ENCODE measurements at places on chromosomes 5 and 9.

DNA sequence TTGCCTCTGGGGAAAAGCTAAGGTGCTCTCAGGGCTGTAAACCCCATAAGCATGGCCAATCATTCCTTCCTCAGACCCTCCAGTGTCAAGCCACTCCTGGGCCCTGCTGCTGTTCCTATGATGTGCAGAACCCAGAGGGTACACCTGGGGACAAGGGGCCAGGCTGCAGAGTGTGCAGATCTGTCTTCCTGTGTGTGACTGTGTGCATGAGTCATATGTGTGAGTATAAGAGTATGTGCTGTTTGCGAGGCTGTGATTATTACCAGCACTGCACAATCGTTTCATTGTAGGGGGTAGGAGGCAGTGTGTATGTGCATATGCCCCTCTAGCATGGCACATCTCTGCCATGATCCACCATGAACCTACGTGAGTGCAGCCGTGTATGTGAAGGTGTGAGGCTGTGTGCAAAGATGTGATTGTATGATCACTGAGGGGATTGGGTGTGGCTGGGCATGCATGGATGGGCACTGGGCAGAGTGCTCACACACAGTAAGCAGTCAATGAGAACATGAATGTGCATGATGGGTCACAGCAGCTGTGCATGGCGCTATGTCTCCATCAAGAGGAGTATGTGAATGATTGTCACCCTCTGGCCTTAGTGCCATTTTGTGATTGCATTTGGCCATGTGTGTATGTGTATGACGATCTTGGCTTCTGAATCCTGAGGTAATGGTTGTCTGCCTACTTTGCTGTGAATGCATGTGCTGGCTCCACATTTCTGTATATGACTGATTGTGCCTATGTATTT is 2.4 kb upstream of the OR1K1 start:
- DNase-seq = no peak

DNA sequence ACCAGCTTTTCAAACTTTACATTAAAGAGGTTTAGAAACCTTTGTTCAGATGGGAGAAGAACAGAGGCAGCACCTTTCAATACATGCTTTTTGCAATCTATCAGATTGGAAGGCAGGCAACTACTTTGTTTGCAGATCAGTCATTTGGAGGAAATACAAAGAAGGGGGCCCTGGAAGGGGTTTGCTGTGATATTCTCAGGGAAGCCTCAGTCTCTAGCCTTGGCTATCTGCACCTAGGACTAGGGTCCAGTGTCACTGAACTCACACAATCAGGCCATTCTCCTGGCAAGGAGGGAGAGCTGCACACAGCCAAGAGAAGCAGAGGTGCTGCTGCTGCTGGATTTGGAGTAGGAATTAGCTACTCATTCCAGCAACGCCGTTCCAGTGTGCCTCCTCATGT is 79.5 kb downstream of the CRB2 start:
- DNase-seq = no peak

DNA sequence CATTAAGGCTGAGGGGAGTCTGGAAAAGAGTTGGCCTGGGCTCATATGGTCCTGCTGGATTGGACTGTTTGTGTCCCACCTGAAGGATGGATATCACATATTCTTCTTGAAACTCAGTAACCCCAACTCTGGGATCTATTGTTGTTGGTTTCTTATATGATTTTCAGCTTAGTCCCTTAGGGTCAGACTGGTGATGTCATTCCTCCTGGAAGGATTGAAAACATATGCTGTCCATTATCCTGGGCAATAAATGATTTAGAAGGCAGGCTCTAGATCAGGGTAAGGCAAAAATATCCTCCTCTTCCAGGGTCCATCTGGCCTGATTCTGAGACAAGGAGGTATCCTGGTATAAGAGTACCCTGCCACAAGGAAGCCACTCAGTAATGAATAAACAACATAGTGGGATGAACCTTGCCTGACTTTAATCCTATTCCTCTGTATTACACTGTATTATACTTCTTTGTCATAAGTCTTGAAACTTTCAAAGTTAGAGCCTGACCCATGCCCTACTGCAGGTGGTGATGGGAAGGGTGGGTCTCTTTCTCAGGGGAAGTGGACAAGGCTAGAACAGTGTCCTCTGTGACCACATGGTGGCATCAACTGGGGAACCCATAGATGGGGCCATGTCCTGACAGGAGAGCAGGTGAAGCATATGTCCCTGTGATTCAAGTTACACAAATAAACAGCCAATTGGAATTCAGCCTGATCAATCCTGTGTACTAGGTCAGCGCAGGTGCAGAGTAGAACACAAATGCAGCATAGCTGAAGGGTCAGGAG is 454.4 kb upstream of the TRPC7 start:
- no peak for DNase-seq

DNA sequence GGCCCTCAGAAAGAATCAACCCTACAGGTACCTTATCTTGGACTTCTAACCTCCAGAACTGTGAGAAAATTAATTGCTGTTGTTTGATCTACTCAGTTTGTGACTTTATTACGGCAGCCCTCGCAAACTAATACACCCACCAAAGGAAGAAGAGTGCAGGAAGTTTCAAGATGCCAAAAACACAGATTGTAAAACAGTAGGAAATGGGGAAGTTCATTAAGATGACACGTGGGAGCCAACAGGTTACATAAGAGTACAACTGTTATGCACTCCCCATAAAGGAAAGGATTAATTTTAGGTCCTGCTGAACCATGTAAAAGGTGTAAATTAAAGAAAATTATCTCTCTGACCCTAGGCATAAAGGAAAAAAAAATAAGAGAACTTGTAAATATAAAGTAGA is 294.3 kb downstream of the EPB41L4A start:
- no peak for DNase-seq

All from skeletal muscle cell (primary cell).